C1 segment of cervical spinal cord (tissue), 14 donors: ENCODE measurements at places on chromosomes 1 and 21.

GRCh38 chr1:95084317-95085176 is 11.8 kb upstream of the ALG14 start:
- no peak for DNase-seq

GRCh38 chr1:85447006-85447943 is 17.7 kb downstream of the DDAH1 start:
- DNase-seq: no peak

- no peak for DNase-seq
Observed at GRCh38 chr1:169060043-169060722, 46.3 kb upstream of the ATP1B1 start.

DNA sequence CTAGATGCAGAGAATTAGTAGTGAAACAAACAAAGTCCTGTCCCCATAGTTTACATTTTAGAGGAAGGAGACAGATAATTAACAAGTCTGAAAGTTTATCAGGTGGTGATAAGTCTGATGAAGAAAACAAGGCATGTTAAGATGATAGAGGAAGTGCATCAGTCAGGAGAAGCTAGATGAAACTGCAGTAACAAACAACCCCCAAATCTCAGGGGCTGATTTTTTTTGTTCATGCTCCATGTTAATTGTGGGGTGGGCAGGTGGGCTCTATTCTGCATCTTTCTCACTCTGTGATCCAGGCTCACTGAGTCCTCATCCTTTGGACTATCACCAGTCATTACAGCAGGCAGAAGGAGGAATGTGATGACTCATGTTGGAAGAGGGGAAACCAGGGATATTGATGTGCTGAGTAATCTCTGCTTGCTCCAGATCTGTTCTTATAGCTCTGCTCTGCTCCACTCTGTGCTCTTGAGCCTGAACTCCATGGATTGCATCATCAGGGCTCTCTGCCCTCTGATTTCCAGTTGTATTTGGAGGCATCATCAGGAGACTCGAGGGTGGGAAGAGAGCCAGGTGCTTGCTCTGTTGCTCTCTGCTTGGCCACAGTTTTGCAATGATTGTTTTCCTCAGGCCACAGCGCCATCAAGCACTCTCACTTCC is 166.9 kb downstream of the IER5 start:
- DNase-seq: no peak

GRCh38 chr1:51910221-51911000 is 31.9 kb upstream of the NRDC start:
- DNase-seq: no peak

- no peak for DNase-seq
Observed at GRCh38 chr1:35386290-35386689, 117.8 kb downstream of the ZMYM4 start.

DNA sequence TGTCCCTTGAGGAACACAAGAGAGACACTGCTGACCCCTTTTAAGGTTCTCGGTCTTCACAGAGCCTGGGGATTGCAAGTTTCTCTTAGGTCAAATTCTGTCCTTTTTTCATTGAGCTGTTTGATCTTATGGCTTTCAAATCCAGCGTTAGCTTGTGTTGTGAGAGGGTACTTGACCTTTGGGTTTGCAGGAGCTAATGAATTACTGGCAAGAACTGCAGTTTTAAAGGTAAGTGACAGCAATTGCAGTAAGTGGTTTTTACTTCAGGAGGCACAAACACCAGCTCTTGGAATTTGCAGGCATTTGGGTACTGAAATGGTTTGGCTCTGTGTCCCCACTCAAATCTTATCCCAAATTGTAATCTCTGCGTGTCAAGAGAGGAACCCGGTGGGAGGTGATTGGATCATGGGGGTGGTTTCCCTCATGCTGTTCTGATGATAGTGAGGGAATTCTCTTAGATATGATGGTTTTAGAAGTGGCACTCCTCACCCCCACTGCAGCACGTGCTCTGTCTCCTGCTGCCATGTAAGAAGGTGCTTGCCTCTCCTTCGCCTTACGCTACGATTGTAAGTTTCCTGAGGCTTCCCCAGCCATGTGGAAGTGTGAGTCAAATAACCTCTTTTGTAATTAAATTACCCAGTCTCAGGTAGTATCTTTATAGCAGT is 134.5 kb upstream of the LYPLAL1 start:
- no peak for DNase-seq

GRCh38 chr1:184212649-184213314 is 161.3 kb downstream of the TSEN15 start:
- no peak for DNase-seq

- no peak for DNase-seq
Observed at GRCh38 chr1:207004931-207005830, 27.4 kb downstream of the C1orf116 start.

GRCh38 chr1:35505911-35506798 is 51.0 kb downstream of the KIAA0319L start:
- DNase-seq: no peak

- DNase-seq: no peak
Observed at GRCh38 chr1:30034105-30034626, 689.2 kb downstream of the MATN1 start.

DNA sequence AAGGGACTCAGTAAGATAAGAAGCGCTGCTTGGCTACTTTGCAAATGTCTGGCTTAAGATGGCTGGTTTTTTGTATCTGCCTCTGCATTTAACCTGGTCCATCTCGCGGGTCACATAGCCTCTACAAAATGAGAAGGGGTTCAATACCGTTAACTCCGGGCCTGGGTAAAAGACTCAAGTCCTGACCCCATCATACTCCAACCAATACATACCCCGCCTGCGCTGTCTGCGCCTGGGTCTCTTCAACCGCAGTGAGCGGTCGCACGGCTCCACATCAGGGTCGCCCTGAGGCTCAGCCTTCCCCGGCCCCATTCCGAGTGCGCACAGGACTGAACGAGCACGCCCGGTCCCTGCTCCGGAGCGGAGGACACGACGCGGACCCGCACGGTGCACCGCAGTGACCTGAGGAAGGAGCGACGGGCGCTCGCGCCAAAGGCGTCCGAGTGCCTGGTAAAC is 558 bp upstream of the PGD start:
- DNase-seq: no peak

GRCh38 chr1:246814890-246815289 is 90.7 kb downstream of the SCCPDH start:
- DNase-seq: no peak

- no peak for DNase-seq
Observed at GRCh38 chr1:6508154-6508815, 16.8 kb upstream of the PLEKHG5 start.

DNA sequence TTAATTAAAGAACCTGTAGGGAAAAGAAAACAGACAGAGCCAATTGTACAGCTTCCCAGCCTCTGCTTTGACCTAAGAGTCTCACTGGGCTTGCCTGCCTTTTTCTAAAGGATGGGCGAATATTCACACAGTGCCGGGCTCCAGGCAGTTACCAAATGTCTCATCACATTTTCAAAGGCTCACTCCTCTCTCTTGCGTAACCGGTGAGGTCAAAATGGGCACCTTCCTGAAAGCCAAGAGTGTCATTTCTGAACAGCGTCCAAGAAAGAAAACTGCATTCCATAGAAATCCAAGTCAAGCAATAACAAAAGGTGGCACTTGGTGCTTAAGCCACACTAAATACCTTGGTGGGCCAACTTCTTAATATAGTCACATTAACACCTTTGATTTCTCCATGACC is 710 bp upstream of the PALMD start:
- DNase-seq: no peak

- DNase-seq: peak; percentile 18
Observed at GRCh38 chr1:240093120-240093961, 1.7 kb downstream of the FMN2 start.

DNA sequence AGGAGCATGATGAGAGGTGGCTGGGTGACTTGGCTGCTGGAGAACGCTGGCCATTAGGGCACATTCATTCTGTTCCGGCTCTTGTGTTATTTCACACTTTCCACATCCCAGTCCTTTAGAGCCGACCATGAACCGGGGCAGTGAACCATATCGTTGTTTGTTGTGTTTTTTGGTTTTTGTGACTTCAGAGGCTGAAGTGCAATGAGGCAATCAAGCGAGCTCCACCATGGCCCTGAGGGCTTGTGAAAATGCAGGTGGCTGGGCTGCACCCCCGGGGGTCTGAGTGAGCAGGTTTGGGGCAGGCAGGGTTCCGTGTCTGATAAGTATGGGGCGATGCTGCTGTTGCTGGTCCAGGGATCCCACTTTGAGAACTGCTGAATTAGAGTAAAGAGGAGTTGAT is 23.7 kb downstream of the ABCG1 start:
- DNase-seq: no peak

DNA sequence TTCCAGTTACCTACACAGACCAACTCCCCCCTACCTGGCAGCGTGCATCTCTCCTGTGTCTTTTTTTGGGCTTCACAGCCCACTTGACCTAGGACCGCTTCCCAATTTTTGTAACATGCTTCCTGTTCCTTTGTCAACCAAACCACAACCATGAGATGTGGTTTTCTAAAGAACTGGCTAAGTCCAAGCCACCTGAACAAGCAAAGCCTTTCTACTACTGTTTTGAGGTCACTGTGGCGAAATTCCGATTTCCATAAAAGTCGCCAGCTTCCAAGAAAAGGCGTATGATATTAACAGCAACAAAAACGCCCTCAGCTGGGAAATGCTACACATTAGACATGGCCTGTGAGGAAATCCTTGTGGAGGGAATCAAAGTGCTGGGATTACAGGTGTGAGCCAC is 12.7 kb upstream of the AK2 start:
- no peak for DNase-seq

DNA sequence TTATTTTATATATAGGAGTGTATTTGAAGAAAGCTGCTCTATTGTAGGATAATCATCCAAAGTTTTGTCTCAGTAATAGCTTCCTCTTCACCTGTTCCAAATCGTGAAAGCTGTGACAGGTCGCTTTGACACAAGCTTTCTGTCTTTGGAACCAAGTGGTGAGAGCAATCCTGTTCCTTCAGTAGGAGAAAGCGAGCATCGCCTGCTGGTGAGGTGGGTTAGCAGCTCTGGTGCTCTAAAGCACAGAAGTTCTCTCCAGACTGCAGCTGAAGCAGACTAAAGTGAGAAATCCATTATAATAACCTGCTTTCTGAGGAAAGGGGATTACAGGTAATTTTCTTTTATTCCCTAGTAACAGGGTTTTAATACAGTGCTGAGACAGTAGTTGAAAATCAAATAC is 803.8 kb downstream of the ADGRL2 start:
- no peak for DNase-seq

GRCh38 chr1:9901148-9902059 is 8.7 kb downstream of the CTNNBIP1 start:
- DNase-seq: no peak

DNA sequence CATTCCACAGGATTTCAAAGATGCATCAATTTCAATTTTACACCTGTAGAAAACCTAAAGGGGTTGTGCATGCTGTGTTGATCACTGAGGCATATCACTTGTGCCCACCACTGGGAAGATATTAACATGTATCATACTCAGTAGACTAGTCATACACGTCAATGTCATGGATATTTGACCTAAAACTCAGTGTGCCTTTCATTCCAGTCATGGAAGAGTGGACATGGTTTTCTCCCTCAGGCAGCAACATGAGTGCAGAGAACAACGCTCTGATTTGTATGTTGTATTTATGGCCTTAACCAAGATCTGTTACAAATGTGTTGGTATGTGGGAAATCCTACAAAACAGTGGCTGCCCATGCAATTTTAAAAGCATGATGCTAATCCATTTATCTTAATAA is 6.1 kb upstream of the C1orf53 start:
- DNase-seq: no peak

- no peak for DNase-seq
Observed at GRCh38 chr1:41387667-41388091, 26.4 kb downstream of the FOXO6 start.

DNA sequence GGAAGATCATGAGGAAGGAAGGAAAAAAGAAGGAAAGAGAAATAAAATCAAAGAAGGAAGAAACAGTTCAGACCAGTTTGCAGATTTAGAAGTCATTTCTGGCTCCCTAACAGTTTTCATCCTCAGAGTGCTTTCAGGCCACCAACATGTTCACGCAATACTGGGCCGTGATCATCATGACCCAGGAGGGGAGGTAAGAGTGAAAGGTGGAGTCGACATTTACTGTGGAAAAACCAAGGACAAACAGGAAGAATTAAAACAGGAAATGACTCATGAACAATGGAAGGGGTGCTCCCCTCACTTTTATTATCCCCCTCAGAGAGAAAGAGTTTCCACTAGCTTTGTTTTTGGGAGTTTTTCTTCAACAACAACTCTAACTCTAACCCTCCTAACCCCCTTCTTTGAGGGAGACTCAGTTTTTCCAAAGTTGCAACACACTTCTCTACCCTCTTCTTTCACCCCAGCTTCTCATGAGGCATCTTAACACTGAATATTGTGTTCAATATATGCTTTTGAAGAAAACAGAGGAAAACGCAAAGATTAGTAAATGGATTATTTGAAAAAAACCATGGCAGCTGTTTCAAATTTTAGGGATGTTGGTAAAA is 60.4 kb downstream of the VANGL2 start:
- no peak for DNase-seq

DNA sequence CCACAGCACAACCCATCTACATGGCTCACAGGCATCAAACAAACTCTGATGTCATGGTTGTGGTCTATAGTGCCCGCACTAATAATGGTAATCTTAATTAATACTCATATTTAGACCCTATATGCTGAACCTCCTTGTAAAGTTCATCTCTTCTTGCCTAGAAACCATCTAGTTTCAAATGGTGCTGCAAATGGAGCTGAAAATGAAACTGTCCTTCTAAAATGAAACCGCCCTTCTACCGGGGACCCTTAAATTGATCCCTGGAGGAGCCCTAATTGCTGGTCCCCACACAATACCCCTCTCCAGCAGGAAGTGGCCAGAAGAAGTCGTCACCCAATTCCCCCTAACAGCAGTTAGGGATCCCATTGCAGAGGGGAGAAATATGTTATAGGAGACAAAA is 612.6 kb downstream of the MRPL39 start:
- no peak for DNase-seq

GRCh38 chr1:41322835-41323234 is 38.4 kb upstream of the FOXO6 start:
- peak; percentile 52 for DNase-seq

- no peak for DNase-seq
Observed at GRCh38 chr1:39407510-39407895, 83.9 kb upstream of the BMP8A start.

GRCh38 chr1:156150333-156151011 is 2.9 kb upstream of the SEMA4A start:
- no peak for DNase-seq

DNA sequence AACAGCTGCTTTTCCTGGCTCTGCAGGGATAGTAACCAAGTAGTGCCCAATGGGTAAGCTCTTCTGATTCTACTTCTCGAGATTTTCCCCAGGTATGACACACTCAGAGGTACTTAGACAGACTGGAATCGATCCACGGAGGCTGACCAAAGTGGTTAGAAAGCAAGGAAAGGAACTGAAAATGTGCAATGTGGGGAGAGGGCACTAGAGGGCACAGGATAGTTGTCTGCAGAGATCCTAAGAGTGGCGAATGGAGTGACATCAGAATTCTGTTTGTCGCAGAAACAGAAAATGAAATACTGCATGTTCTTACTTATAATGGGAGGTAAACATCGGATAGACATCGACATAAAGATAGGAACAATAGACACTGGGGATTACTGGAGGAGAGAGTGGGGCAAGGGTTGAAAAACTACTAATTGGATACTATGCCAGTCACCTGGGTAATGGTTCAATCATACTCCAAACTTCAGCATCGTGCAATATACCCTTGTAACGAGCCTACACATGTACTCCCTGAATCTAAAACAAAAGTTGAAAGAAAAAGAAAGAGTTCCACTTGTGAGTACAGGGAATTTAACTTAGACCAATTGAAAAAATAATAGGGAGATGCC is 23.3 kb downstream of the CYP2J2 start:
- no peak for DNase-seq
